ENCODE measurements at places on chromosomes 3 and 15.

DNA sequence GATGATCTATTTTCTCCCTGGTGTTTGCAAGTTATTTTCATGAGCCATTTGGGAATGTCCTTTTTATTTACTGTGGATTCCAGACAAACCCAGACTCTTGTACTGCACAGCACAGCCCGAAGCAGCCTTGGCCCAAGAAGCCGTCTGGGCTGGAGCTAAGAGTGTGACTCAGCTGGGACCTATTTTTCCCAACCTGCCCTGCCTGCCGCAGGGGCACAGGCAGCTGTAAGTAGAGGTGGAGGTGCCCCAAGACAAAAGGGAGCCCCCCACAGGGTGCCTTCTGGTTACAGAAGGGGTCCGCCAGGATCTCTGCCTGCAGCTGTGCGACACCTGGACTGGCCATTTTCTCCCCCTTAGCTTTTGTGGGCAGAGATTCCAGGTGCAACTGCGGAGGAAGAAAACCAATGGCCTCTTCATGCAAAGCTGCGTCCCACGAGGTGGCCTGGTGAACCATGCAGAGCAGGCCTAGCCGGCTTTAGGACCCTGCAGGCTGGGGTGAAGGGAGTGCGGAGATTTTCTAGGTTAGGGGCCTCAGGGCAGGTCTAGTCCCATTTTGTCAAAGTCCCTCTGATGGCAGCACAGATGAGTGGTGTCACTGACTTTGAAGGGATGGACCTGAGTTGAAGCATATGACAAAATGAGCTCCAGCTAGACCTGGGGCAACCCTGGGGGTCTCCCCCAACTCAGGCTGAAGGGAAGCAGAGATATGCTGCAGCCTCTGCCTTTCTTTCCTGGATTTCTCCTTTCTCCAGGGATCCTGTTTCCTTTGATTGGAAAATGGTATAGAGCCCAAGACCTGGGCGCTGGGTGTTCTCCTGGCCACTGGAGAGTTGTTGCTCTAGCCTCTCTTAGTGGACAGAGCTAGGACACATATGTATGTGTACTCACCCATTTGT is 131.2 kb downstream of the KLF13 start:
- DNase-seq, result no peak

- DNase-seq, result no peak
These were observed 34.2 kb upstream of the NR2F2 start for GRCh38 chr15:96296264-96296663.

GRCh38 chr3:143067201-143067600 is 52.4 kb upstream of the CHST2 start:
- DNase-seq, result no peak

DNA sequence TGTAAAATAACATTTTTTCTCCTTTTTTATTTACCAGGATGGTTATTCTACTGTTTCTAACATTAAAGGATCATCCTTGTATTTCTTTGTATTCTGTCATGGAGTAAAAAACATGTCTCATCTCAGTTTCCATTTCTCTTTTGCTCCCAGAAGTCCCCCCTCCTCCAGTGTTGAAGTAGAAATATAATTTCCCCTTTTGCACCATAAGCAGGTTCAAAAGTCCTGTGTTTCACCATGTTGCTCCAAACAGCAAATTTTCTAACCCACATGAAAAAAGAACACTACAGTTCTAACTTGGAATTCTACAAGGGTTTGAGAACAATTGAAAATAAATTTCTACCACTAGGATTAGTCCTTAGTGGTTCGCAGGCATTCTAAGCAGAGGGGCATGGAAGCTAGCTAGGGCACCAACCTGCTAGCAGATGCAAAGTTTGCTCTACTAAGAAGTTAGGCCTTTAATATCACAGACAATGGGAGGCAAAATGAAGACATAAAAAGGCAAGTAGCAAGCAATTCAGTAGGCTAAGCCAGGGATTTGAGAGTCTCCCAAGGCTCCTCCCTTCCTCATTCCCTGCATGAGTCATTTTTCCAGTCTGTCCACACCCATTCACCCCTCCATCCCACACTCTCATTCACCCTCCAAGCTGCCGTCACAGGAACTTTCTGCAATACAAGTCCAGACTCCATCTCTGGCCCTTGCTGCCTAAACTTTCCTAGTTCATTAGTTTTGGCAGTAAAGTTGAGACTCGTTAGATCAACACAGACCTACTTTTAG is 2.3 kb upstream of the MBNL1 start:
- peak; percentile 87 for DNase-seq

GRCh38 chr15:101445562-101446517 is 43.7 kb downstream of the PCSK6 start:
- DNase-seq, result peak; percentile 17

DNA sequence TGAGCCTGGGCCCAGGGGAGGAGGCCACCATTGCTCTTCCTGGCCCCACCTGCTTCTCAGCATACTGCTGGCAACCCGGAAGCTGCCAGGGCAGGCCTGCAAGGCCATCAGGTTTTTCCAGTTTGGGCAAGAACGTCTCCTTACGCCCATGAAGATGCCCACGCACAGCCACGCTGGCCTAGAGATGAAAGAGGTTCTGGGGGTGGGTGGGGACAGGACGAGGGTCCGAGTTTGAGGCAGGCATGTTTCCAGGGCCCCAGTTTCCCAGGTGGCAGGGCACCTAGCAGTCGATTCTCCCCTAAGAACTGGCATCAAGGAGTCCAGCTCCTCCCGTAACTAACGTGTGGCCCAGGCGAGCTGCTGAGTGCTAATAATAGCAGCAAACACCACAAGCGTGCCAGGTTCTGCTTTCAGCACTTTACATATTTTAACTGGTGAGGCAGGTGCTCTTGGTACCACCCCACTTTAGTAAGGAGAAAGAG is 45.8 kb downstream of the ZNF710 start:
- DNase-seq, result no peak

DNA sequence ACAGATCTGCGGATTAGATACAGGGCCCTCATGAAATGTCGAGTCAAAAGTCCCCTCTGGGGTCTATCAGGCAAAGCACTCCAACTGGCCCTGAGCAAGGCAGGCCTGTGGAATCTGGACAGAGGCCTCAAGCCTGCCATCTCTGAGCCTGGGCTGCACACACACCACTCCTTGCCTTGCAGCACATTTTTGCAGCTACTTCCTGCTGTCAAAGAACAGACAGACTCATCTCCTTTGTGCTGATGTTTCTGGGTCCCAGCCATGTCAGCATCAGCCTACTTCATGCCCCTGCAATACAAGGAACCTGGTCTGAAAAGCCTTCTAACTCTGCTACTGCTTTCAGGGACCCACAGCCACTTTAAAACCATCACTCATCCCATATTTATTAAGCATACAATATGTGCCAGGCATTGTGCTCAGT is 60.6 kb upstream of the IL12A start:
- no peak for DNase-seq

DNA sequence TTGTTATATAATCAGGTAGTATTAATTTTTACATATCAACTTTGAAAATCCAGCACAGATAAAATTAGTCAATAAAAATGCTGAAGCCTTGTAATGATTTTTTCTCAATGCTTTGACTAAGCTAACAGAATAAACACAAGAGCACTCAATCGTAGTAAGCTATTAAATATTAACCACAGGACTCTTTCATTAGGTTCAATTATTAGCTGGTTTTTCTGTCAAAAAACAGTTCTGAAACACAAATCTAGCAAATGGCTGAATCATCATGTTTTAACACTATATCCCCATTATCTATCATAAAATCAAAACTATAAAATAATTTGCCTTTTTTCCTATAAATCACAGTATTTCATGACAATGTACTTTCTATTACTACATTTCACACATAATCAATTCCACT is 69.6 kb downstream of the PLOD2 start:
- no peak for DNase-seq

GRCh38 chr3:4313606-4314293 is 10.6 kb downstream of the SETMAR start:
- DNase-seq, result no peak

DNA sequence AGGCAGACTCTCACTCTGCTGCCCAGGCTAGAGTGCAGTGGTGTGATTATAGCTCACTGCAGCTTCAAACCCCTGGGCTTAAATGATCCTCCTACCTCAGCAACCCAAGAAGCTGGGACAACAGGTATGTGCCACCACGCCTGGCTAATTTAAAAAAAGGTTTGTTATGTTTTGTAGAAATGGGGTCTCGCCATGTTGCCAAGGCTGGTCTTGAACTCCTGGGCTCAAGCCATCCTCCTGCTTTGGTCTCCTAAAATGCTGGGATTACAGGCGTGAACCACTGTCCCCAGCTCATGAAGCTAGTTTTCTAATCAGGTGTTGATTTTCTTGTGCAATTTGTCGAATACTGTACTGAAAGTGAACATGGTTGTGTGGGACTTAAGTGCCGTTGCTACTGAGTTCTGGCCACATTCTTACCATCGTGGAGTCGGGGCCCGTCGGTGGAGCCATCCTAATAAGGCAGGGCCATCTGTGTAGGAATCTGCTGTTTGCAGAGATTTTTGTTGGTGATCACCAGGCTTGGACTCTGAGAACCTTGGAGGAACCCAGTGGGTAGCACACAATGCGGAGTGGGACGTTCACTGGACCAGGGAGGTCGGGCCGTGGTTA is 193.2 kb downstream of the GOLGA6L6 start:
- DNase-seq, result no peak

DNA sequence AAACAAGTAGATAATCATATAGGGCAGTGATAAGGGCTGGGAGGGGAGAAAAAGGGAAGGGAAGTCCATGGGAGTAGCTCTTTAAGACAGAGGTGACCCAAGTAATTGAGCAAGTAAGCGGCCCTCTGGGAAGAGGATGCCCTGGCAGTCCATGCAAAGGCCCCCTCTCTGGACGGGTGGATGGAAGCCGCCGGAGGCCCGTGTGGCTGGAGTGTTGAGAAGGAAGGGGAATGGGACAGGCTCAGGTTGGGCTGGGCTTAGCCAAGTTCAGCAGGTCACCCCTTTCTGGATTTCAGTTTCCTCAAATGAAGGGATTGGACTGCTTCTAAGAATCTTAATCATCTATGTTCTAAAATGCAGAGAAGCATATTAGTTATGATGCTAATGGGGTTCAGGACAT is 32.4 kb upstream of the TRPM1 start:
- DNase-seq, result no peak

- DNase-seq, result no peak
These were observed 12.7 kb downstream of the CNTN3 start for GRCh38 chr3:74601793-74602192.

DNA sequence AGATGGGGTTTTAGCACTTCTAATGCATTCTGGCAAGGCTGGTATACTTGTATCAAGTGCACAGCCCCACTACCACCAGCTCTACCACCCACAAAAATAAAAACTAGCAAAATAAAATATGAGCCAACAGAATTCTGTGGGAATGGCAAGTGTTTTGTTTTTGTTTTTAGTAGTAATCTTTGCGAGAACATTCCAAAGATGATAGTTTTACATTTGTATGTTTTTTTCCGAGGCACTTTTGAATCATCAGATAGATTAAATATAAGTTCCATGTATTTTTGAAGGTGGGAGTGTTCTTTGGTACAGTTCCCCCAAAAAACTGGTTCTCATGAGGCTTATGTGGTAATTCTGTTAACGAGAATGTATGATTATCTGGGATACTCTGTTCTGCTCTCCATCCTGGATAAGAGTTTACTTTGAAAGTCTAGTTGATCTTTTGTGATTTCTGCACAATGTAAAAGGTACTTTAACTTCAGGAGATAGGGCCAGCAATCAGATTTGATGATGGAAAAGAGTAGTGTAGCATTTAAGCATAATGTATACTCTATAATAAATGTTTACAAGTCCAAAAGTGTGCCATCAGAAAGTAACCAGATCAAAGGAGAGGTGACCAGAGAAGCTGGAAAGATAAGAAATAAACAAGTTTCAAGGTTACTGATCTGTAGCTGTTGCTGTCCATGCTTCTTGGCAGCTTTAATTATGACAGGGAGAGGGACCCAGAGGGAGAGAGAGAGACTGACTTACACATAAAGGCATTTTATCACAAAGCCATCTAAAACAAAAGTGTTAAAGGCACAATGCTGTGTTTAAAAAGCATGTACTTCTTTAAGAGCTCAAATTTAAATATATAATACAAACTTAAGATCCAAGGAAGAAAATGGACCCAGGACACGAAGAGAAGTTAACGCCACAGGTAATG is 130.9 kb downstream of the PGPEP1L start:
- no peak for DNase-seq

DNA sequence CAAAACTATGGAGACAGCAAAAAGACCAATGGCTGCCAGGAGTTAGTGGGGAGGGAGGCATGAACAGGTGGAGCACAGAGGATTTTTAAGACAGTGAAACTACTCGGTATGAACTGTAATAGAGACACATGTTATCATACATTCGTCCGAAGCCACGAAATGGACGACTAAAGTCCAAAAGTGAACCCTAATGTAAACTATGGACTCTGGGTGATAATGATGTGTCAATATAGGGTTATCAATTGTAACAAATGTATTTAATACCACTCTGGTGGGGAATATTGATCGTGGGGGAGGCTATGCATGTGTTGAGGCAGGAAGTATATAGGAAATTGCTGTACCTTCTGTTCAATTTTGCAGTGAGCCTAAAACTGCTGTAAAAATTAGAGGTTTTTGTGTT is 107.0 kb downstream of the CPN2 start:
- no peak for DNase-seq

DNA sequence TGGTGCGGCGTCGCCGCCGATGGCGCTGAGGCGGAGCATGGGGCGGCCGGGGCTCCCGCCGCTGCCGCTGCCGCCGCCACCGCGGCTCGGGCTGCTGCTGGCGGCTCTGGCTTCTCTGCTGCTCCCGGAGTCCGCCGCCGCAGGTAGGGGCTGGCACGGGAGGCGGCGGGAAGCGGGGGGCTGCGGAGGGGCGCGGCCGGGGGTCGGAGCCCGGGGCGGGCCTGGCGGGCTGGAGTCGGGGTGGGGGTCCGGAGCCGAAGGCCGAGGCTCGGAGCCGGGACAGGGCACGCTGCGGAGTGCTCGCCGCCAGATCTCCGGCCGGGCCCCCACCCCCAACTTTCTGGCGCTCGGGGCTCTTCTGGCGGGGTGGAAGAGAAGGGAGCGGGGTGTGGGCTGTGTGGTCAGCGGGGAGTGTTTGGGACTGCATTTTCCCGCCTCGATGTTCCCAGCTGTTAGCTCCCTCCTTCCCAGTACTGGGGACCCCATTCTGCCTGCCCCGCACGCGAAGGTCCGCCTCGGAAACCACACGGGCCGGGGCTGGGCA is 299 bp downstream of the TYRO3 start:
- no peak for DNase-seq

DNA sequence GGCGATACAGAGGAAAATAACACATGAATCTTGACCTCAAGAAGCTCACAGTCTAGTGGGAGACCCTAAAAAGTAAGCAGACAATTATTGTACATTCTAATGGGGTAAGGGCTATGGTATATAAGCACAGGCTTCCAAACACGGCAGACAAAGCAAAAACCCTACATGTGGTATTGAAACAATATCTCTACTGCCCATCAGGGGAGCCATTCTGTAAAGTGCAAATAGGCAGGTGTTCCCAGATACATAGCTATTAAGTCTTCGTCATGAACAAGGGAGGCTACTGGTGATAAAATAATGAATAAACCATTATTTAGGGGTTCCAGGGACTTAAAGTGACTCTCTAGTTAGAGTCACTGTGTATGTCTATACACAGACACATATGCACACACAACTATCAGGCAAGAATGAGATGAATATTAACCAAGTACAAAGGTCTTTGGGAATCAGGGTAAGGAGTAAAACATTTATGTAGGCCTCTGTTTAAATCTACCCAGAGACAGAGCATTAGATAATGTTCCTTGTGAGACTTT is 38.7 kb upstream of the ASB14 start:
- no peak for DNase-seq

GRCh38 chr3:139120086-139121056 is 75.7 kb upstream of the PRR23C start:
- no peak for DNase-seq

GRCh38 chr3:161050935-161051334 is 54.2 kb downstream of the B3GALNT1 start:
- no peak for DNase-seq

Data from fibroblast of skin of left biceps (primary cell).